ENCODE measurements at places on chromosomes 5 and 9.

GRCh38 chr9:15475923-15476536 is 34.7 kb downstream of the PSIP1 start:
- no peak for DNase-seq

- DNase-seq = no peak
Measured at GRCh38 chr5:62621280-62621679, 42.7 kb downstream of the LRRC70 start.

DNA sequence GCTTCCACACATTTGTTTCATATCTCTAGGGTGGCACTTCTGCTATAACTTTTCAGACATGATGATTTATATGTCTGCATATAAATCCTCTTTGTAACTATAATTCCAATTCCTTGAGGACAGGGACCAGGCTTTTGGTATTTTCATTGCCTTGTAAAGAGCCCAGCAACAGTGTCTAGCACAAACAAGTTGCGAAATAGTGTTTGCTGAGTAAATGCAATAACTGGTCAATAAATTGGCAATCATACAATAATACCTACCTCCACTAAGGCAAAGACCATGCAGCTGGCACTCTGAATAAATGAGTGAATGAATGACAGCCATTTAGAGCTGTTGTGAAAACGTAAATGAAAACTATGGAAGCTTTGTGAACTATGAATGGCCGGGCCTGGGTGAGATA is 564.0 kb upstream of the ZNF462 start:
- no peak for DNase-seq

- no peak for DNase-seq
Measured at GRCh38 chr5:155293605-155294178, 280.1 kb downstream of the KIF4B start.

- DNase-seq = no peak
Measured at GRCh38 chr5:53302529-53302928, 177.9 kb upstream of the FST start.

DNA sequence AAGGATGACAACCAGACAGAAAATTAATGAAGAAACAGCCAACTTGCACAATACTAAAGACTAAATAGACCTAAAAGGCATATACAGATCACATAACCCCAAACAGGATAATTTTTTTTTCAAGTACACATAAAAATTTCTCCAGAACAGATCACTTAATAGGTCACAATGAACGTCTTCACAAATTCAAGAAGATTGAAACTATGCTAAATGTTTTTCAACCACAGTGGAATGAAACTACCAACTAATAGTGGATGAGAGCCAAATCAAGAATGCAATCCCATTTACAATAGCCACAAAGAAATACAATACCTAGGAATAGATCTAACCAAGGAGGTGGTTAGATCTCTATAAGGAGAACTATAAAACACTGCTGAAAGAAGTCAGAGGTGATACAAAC is 145.8 kb downstream of the TMEM232 start:
- no peak for DNase-seq

DNA sequence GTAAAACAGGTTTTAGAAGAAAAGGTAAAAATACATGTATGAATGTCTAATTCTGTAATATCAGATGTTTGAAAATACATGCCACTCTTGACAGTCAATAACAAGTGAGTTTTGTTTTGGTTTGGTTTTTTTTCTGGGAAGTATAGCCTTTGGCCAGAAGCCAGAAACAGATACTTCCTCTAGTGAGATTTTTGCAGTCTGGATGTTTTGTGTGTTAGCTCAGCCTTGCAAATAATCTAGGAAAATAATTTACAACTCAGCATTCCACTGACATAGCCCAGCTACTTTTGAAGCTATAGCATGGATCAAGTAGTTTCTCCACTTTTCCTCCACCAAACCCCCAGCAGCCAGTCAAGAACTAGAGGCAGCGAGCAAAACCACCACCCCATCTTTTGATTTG is 56.7 kb downstream of the SLC1A1 start:
- no peak for DNase-seq

DNA sequence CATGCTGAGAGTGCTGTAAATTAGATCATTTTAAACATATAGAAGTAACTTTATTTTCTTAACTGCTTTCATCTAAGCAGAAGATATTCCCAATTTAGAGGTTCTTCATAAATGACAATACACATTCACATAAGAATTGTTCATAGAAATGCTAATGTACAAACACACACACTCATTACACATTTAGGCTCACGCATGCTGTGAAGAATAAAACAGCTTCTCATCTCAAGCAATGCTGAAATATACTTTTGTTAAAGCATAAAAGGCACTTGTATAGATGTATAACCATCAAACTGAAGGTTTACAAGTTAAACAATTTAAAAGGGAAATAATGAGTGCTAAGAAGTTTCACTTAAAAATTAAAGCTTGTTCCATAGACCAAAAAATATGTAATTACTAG is 18.1 kb upstream of the FTMT start:
- no peak for DNase-seq

DNA sequence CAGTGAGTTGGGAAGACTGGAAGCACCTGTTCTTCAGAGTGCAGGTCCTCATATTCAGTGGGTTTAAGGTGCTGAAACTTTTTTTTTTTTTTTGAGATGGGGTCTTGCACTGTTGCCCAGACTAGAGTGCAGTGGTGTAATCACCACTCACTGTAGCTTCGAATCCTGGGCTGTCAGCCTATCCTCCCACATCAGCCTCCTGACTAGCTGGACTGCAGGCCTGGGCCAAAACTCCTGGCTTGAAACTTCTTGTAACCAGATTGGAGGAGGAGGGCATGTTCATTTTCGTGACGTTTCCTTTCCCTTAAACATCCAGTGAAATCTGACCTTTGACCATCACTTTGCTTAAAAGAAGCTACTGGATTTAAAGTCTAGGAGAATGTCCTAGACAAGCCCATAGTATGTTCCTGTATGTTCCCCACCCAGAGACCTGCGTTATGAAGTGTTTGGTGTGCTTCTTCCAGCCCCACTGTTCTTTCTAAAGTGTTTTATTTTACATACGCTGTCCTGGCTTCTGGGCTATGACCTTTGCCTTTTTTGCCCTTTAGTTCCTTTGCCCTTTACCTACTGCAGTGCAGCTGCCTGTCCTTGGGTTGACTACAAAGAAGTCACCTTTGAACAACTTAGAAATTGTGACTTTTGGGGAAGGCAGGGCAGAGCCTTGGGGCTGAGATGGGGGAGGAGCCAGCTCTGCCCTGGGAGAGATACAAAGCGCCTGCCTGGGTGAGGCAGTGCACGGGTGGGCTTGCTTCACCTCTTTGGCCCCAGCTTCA is 18.4 kb downstream of the TENT4A start:
- DNase-seq = no peak

- DNase-seq = no peak
Measured at GRCh38 chr9:131008909-131009618, at the start of gene LAMC3. Gene LAMC3 (plus strand): TSS chr9:131009174. CDS start chr9:131009215, 41 bp downstream.

DNA sequence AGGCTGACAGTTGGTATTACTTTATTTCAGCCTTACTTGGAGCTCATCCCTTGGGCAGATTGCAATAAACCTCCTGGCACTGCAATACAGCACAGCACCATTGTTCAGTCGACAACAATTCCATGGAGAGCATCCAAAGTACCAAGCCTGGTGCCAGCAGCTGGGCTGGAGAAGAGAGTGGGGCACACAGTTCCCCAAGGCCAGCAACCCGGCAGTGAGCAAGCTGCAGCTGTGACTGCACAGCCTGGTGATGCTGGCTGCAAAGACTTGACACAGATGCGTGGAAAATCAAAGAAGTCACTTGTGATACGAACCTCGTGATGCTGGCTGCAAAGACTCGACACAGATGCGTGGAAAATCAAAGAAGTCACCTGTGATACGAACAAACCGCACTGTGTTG is 125.4 kb downstream of the ATPSCKMT start:
- no peak for DNase-seq

- no peak for DNase-seq
Measured at GRCh38 chr9:109441296-109441695, 56.8 kb downstream of the PTPN3 start.

- peak; percentile 89 for DNase-seq
Measured at GRCh38 chr9:131943351-131943841, 136.3 kb downstream of the MED27 start.

GRCh38 chr5:135944967-135945560 is 9.7 kb downstream of the LECT2 start:
- peak; percentile 69 for DNase-seq

DNA sequence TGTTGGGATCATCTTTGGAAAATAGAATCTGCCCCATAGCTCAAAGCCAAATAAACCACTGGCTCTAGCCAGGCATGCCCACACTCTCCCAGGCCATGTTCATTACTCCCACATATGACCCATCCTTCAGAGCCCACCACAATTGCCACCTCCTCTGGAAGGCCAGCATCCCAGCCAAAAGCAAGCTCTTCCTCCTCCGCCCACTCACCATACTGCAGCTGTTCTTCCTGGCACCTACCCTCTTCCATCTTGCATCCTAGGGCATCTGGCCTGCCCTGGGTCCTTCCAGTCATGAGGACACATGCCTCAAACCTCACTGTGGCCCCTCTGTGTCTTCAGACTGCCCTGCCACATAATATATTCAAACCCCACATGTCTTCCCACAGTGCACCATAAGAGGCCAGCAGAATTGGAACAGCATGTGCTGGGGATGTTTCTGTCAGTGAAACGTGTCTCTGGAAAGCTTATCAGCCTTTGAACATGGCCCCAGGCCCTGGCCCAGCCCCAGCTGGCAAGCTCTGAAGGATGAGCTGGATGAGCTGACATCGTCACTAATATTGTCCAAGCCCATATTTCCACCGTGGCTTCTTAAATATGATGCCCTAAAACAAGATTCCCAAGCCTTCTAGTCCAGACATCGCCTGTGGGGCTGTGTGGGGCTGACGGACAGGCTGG is 230.8 kb downstream of the AGTPBP1 start:
- DNase-seq = no peak

- DNase-seq = no peak
Measured at GRCh38 chr9:73180403-73180802, 28.7 kb downstream of the ANXA1 start.

DNA sequence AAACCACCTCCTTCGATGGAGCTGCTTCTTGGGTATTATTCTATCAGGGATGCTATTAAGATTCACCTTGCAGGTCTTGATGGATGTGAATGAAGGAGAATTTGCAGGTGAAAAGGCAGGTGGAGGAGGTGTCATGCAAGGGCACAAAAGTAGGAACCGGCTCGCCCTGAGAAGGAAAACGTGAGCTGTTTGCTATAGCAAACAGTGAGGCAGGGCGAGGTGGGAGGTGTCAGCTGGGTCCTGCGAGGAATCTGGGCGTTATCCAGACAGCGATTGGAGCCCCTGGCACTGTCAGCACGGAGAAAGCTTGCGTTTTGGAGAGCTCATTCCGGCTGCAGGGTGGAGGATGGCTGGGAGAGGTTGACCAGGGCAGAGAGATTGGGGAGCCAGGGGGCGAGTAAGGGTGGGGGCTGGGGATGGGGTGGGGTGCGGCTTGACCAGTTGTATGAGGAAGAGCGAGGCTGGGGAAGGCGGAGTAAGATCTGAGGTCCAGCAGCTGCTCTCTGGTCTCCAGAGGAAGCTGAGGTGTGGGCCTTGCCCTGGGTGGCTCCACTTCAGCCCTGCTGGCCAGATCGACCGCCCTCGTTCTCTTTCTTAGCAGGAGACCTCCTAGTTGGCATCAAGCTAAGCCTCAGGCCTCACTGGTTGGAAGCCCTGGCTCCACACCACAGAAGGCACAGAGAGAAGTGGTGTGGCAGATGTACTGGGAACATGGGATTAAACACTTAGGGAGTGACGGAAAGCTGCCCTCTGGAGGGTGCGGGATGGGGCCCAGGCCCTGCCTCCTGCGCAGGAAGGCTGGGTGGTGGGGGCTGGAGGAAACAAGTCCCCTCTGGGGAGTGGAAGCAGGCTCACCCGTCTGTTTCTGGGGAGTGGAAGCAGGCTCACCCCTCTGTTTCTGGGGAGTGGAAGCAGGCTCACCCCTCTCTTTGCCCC is 54.7 kb upstream of the NEURL1B start:
- DNase-seq = no peak

- DNase-seq = no peak
Measured at GRCh38 chr5:142521706-142522105, 164.2 kb downstream of the FGF1 start.
